ENCODE measurements at places on chromosomes 5 and 9.

DNA sequence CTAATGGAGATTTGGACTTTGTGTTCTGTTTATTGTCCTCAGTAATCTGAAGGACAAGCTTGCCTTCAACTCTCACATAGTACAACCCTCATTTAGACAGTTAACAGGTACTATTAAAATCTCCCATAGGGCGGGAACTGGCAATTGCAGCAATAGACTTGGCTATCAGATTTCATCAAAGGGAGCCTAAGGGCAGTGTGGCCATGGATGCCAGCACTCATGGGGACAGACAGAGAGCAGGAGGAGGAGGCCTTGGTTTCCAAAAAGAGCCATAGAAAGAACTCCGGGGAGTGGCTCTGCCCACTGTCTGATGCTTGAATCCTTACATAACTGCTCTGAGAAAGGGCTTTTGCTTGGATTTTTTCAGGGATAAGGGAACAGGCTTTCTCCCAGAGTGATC is 6.8 kb downstream of the SLC36A1 start:
- DNase-seq, result no peak

- no peak for DNase-seq
These were observed 11.9 kb downstream of the GNPDA1 start for GRCh38 chr5:142000704-142001484.

DNA sequence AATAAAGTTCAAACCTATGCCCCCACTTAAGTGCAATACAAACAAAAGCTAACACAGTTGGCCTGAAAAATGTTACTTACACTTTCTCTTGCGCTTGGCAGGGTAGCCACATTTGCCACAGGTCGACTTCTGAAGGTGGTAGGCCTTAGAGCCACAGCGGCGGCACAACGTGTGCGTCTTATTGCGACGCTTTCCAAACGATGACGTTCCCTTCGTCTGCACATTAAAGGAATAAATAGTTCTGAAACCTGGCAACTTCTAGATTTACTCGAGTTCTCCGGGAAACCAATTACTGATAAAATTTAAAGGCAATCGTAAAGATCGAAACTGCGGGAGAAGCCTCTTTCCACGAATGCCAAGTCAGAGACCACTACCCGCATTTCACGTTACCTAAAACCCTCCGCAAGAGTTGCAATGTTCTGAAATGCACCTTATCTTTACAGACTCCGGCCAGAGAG is 602 bp downstream of the RPL37 start:
- no peak for DNase-seq

- DNase-seq, result no peak
These were observed 11.8 kb upstream of the UBE2D2 start for GRCh38 chr5:139549162-139549894.

DNA sequence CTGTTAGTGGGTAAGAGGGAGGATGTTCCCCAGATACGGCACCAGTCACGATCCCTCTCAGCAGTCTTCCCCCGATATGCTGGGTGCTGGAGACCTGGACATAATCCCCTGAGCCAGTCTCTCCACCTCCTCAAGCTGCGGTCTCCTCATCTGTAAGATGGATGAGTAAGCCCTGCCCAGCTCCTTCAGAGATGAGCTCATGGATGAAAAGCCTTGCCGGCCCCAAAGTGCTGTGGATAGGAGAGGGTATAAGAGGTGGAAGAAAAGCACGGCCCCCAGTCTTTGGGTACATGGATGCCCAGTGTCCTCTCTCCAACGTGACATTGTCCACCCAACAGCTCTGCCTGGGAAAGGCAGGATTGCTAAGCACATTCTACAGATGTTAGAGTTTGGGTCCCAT is 4.5 kb downstream of the CAMK2A start:
- DNase-seq, result no peak

GRCh38 chr9:69131682-69132081 is 42.4 kb upstream of the TJP2 start:
- no peak for DNase-seq

DNA sequence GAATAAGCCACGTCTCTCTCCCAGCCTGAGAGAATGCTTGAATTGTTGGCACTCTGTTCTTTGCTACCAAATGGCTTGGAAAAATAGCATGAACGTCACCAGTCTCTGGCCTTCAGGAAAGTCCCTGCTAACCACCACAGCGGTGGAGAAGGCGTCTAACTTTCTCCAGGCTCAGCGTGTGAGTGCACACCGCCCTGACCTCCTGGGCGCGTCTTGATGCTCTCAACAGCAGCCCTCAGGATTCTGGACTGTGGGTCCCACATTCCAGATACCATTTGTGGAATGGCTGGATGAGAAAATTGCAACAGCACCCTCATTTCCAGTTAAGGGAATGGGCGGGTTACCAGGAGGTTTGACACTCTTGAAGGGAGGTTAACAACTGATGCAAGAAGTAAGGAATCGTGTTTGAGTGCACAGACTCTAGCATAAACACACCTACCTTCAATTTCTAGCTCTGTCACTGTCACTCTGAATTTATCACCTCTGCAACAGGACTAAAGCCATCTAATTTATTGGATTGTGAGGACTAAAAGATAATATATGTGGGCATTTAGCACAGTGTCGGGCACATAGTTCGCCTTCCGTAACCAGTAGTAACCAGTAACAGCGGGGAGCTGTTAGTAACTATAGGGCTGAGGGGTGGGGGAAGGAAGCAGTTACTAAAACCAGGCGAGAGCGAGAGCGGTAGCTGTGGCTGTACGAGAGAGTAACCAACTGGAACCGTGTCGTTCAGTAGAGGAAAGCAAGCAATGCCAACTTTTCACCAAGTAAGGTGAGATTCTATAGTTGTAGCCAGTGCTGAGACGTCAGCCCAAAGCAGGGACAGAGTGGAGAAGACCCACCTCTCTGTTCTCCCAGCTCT is 807 bp upstream of the PLGRKT start:
- no peak for DNase-seq

DNA sequence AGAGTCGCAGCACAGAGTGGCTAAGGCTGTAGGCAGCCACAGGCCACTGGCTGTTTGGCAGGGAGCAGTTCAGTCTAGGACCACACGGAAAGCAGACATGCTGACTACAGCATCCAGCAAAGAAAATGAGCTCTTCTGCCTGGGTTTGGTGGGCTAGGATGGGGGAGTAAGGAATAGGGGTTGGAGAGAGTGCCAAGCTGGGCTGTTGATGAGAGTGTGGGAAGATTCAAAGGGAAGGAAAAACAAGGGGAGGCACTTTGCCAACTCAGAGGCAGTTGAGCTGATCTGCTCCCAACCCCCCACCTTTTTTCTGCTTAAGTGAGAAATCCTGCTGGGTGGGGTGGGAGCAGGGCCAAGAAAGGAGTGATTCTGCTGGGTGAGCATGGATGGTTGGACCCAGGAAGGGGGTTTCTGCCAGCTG is 35.9 kb downstream of the SVEP1 start:
- DNase-seq, result no peak

- no peak for DNase-seq
These were observed 24.1 kb downstream of the WWC1 start for GRCh38 chr5:168315416-168316138.

- DNase-seq, result no peak
These were observed 11.1 kb upstream of the PSMB7 start for GRCh38 chr9:124426361-124426760.

- no peak for DNase-seq
These were observed 316.2 kb upstream of the HAPLN1 start for GRCh38 chr5:84036842-84037241.

DNA sequence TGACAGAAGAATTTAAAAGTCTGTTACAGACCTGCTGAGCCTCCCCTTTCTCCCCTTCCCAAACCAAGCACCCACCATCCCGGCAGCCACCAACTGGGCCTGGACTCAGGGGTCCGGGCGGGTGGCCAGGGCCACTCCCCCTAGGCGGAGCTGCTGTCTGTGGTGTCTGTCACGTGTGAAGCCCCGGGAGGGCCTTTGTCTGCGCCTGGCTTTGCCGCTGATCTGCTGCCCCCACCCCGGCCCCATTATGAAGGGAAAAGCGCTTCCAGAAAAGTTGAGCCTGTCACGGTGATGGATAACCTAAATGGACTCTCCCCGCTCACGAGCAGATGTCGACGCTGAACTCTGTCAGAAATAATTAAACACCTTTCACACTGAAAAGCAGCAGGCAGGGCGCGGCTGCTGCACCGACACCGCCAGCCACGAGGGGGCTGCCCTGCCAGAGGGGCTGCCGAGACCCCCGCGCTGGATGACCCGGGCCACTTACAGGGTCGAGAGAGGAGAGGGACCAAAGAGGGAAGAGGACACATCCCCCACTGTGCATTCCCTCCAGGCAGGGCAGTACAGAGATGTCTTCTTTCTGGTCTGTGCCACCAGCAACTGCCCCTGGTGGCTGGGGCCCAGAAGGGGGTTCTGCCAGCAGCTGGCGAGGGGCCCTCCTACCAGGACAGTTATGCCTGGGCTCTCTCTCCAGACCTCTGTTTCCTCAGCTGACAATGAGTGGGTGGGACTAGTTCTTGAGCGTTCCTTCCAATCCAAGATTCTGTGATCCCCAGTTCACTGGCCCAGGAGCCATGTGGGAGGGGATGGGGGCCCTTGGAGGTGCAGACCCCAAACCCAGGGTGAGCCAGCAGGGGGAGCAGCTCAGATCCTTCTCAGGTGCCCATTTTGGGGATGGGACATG is 36.0 kb upstream of the BARHL1 start:
- no peak for DNase-seq

DNA sequence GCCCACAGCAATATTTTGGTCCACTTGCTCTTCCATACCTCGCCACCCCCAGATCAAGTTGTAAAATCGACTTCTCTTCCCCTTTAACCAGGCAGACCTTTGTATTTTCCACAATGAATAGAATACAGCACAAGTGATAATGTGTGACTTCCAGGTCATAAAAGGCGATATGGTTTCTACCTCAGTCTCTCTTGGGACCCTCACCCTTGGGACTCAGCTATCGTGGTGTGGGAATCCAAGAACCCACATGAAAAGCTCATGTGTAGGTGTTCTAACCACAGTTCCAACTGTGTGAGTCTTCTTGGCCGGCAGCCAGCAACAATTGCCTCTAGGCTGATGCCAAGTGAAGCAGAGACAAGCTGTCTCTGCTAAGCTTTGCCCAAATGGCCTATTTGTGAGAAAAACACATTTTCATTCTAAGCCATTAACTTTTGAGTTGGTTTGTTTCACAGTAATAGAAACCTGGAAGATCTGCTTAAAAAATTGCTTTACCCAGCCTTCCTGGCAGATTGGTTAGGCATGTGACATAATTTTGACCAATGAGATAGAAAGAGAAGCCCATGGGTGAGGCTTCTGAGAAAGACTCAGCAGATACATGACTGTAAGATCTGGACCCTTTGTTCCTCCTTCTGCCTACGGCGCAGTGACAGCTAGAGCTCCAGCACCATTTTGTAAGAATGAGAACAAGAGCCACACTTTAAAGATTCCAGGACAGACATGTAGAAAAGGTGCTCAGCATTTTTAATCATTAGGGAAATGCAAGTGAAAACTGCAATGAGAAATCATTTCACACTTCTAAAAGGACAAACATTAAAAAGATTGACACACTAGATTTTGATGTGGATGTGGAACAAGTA is 18.3 kb upstream of the MLLT3 start:
- no peak for DNase-seq

DNA sequence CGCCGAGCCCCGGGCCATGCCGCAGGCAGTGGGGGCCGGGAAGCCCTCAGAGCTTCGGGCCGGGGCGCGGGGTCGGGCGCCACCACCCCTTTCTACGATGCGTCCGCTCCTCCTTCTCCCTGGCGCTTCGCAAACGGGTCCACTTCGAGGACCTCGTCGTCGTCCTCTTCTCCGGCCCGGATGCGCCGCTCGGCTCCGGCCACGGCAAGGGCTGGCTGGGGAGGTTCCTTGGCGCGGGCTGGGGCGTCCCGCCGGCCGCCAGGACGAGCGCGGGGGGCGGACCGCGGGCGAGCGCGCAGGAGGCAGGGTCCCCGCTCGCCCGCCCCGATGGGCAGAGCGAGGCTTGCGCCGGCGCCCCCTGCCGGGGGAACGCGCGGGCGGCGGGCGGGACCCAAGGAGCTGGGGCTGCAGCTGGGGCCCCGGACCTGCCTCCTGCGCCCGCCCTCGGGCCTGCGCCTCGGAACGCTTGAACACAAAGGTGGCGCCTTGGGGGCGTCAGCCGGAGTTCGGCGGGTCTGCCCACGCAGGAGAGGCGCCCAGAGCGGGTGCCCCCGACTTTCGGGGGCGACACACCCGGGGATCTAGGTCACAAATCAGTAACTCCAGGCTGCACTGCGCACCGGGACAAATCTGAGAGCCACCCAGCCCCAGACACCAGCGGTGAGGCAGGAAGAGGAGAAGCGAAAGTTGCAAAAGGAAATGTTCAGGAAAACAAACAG is at the start of gene ROR2:
ROR2 (minus strand) TSS at position 283 of the 719 bp plus-strand sequence.
- peak; percentile 72 for DNase-seq

DNA sequence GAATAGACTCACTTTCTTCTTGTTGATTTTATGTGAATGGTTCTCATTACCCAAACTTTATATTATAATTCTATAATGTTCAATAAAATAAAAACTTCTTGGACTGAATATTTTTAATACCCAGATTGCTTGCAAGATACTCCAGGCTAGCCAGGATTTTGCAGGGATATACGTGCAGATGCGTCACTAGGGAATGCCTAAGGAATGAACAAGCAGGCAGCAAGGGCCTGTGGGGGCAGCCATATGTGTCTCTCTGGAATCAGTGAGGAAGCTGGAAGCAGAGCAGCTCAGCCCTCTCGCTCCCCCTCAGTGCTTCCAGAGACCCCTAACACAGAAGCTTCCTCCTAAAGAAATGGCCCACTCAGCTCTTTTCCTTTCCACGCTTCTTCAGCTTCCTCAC is 457.4 kb downstream of the CCDC171 start:
- no peak for DNase-seq

DNA sequence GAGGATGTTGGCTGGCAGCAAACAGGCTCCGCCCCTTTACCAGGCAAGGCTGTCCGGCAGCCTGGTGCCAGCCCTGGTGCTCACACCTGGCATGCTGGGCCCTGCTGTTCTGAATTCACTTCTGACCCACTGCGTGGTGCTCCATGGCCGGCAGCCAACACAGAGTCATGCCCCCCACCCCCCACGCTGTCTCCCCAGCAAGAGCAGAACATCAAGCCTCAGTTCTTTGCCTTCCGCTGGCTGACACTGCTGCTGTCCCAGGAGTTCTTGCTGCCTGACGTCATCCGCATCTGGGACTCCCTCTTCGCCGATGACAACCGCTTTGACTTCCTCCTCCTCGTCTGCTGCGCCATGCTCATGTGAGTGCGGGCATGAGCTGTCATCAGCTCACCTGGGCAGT is 12.6 kb upstream of the ENDOG start:
- DNase-seq, result no peak

DNA sequence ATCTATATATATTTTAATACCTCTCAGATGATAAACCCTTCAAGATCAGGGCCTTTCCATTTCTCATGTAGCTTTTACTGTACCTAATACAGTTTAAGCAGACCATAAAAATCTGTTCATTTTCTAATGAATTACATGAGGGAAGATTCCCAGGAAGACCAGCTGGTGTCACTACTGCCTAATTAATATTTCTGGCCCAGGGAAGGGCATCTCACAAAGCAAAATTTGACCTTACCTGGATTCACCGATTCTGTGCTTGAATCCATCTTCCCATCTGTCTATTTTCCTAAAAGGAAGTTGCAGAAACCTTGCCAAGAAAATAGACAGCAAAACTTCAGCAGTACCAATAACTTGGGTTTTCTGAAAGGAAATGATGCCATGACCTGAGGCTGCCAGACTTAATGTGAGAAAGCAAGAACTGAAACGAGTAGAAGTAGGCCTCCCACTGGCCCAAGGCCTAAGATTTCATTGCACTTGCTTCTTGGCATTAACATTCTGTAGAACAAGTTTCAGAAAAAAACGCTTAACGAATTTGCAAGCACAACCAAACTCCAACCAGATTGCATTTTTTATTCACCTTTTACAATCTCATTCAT is 83.0 kb upstream of the GLIS3 start:
- peak; percentile 20 for DNase-seq
